ENCODE measurements at places on chromosomes 5 and 9.

GRCh38 chr5:58842852-58843251, 260.0 kb downstream of the RAB3C start:
- DNase-seq, result no peak

GRCh38 chr5:167008705-167009104, 1282.7 kb upstream of the WWC1 start:
- DNase-seq, result no peak

GRCh38 chr5:125575891-125576505, 829.6 kb upstream of the ZNF608 start:
- DNase-seq, result no peak

DNA sequence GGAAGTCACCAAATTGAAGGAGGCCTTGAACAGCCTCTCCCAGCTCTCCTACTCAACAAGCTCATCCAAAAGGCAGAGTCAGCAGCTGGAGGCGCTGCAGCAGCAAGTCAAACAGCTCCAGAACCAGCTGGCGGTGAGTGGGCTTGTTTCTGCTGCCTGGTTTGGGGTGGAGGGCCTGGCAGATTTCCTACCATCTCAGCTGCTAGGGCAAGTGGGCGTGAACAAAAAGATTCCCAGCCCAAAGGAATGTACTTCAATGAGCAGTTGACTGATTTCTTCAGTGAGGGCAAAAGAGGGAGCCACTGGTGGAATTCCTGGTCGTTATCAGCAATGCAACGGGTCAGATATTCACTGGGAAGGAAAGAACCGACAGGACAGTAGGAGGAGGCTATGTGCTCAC, 12.6 kb upstream of the TTC23L start:
- no peak for DNase-seq

DNA sequence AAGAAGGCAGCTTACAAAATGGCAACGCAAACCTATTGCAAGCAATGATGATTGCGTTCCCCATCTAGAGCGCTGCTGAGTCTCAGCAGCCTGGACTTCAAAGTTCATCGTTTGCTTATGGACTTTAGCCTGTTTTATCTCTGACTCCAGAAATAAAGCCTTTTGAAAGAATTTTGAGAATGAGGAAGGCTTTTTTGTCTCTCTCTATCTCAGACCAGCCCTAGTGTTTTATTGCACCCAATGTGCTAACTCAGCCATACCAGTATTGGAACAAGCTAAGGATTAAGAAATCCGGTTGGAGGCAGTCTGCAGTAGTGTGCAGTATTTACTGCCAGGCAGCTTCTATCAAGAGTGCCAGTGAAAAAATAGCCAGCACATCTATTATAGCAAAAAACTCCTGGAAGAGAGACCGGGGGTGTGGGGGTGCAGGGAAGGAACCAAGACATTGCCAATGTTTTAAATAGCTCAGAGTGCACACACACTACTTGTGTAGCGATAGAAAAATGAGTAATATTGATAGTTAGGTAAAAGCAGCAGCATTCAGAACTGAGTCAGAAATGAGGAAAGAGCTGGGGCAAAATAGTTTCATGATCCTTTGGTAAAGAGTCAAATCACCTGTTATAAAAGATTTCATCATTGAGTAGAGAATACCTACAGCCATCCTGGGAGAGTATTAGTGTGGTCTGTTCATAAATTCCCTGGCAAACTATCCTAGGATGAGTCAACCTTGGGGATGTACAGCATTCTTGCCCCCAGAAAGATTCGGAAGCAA, 219.0 kb downstream of the ZNF608 start:
- DNase-seq, result peak; percentile 32

DNA sequence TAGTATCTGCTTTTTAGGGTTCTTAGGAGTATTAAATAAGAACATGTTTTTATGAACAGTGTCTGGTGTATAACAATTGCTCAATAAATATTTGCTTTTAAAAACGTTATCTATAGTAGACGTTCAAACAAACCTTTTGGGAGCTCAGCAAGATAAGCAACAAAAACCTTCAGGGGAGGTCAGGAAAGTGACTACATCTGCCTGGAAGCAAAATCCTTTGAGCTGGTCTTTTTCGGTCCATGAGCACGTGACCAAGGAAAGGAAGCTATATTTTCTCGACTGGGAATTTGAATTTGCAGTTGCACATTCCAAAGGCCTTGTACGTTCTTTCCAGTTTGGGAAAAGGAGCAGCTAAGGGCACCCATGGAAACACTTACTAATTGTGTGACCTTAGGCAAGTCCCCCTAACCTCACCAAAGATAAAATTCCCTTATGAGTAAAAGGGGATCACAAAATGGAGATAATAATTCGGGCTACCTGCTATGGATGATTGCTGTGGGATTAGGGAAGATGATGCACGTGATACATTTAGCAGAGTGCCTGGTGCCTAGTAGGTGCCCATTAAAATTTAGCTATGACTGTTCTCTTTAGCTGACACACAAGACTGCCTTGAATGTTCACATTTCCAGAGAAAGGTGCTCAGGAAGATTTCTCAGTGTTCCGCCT, 45.4 kb downstream of the PTTG1 start:
- DNase-seq, result no peak

DNA sequence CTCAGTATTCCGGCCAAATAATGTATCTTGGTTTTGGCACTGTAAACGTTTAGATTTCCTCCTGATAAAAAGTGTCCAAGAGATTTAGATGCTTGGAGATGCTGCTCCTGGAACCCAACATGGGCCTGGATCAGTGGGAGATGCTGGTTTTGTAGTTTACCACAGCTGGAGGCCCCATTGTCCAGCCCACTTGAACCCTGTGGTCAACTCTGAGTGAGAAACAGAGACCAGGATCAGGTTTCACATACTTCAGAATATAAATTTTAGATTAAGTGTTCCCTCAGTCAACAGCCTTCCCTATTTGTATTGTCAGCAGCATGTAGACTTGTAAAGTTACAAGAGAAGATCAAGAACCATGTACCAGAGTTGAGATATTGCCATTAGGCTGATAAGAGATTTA, 144.7 kb upstream of the C9orf72 start:
- no peak for DNase-seq

DNA sequence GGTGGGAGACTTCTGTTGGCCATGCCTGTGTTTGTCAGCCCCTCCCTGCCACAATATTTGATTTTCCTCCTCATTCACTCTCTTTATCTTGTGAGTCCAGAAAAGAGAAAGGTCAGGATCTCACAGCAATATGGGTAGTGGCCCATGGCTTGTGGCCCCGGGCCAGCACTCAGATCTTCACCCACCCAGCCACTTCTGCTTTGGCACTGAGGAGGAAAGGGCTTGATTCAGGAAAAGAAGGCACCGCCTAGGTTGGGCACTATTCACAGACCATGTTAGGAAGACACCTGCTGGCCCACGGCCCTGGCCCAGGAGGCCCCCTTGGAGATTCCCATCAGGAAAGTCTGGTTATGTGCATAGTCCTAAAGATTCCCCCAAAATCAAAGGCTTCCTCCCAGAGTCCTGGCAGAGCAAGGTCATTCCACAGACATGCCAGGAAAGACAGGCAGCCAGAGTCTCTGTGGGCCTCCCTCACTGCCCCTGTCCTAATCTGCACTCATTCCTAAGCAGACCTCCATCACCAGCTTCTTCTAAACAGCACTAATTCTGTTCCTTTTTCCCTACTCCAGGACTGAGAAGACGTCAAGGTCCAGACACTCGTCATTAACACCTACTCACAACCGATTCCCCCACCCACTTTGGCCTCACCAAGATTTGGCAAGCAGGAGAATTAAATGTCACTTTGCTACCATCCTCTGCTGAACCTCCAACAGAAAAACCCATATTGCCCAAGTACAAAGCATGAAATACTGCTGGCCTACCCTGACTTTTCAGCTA, 179.3 kb downstream of the DEPDC1B start:
- DNase-seq, result no peak

- DNase-seq, result no peak
Observed at GRCh38 chr5:71971862-71972261, 135.4 kb upstream of the MAP1B start.

DNA sequence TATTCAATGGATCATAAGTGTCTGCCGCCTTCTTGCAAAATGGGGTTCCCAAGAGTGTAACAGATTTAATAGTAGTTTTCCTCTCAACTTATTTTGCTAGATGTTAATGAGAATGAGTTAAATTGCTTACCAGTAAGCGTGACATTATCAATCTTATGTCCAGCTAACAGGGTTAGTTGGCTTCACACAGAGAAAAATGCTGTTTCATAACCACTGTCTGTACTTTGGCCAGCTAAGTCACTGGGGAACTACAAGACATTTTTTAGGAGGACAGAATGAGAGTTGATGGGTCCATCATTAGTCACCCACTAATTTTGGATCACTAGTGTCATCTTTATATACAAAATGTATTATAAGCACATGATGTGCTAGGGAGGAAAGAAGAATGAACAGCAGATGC, 1.4 kb downstream of the CDC37L1 start:
- DNase-seq, result no peak

DNA sequence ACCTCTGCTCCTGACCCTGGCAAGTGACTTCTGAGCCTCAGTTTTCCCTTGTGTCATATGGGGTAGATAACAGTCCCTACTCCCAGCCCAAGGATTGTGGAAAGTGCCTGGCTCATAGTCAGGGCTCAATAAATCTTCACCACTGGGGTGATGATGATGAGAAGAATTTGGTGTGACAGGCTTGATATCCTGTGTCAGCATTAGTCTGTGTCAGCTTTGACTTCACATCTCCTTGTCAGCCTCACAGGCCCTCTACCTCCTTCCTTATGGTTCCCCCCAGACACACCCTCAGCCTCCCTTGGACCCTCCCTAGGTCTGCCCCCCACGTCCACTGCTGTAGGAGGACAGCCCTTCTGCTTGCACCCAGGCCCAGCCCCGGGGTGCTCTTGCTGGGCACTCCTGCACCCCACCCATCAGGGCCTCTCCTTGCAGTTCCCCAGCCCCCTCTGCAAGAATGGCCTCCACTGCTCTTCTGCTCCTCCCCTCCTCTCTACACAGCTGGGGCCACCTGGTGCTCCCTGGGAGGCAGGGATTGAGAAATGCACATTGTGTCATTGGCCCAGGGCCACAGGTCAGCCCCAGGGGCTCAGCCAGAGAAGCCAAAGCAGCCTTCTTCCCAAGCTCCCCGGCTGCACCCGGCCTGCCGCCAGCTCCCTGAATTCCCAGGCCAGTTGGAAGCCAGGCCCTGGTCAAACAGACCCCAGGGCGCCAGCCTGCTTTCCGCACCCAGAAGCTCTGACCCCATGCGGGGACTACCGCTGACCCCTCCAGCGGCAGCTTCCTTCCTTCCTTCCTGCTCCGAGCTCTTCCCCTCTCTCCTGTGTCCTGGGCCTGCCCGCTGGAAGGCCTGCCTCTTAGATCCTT, 7.7 kb downstream of the FGFR4 start:
- no peak for DNase-seq

GRCh38 chr5:69502367-69502766, 9.8 kb downstream of the OCLN start:
- no peak for DNase-seq

DNA sequence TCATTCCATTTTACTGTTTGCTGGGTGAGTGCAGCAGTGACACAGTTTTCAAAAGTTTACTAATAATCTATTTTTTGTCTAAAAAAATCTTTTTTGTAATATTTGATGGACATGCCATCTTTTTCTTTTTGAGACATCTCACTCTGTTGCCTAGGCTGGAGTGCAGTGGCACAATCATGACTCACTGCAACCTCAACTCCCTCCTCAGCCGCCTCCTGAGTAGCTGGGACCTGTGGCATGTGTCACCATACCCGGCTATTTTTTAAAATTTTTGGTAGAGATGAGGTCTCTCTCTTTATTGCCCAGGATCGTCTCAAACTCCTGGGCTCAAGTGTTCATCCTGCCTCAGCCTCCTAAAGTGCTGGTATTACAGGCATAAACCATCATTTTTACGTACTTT, 86.0 kb downstream of the KDM4C start:
- no peak for DNase-seq

GRCh38 chr9:77864211-77864889, 167.3 kb downstream of the GNAQ start:
- no peak for DNase-seq

GRCh38 chr9:128575469-128575868, 23.1 kb downstream of the SPTAN1 start:
- no peak for DNase-seq

- DNase-seq, result no peak
Observed at GRCh38 chr9:33651125-33651524, 127.1 kb downstream of the ANKRD18B start.

- DNase-seq, result peak; percentile 89
Observed at GRCh38 chr9:5389109-5389732, 48.5 kb downstream of the PLGRKT start.

- DNase-seq, result no peak
Observed at GRCh38 chr5:169435506-169436229, 134.7 kb upstream of the SLIT3 start.

- peak; percentile 7 for DNase-seq
Observed at GRCh38 chr9:9352877-9353481, 1259.8 kb downstream of the PTPRD start.

GRCh38 chr9:111731928-111732327, 62.8 kb downstream of the SHOC1 start:
- no peak for DNase-seq

DNA sequence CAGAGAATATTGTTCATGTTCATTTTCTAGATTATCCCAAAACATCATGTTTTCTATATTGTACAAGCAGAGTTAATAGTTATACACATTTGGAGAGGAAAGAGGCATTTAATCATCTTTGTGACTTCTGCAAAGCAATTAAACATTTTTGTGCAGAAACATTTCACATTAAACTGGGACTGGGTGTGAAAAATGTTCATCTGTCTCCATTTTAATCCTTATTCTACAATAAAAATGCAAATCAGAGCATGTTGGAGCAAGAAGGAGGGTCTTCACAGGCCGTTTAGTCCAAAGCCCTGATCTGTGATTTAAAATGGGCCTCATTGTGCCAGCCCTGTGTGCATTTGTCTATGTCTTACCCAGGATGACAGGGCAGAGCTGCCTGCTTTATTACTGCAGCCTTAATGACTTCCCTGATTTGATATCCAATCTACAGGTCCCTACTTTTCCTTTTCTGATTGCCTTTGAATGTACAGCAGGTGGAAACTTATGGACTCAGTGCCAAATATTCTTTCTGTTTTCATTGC, 183.5 kb downstream of the CAVIN4 start:
- DNase-seq, result no peak

DNA sequence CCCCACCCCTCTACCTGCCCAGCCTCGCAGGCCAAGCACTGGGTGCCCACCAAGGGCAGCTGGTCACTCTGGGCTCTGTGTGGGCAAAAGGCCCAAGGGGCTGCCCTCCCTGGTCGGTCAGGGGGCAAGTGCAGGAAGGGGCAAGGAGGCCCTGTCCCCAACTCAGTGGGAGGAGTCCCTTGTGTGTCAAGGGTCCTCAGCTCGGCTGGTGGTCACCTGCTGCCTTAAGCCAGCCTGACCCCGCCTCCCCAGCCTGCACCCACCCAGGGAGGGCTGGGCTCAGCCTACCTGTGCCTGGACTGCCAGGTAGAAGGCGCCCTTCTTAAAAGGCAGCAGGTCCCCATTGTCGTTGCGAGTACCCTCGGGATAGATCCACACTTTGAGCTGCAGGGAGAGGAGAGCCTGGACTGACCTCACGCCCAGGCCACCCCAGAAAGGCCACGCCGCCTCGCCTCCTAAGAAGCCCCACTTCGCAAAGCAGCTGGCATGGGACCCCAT, 10.9 kb downstream of the AGPAT2 start:
- no peak for DNase-seq

GRCh38 chr9:103661663-103662062, 432.4 kb upstream of the SMC2 start:
- DNase-seq, result no peak
